ENCODE measurements at places on chromosomes 5 and 9.

DNA sequence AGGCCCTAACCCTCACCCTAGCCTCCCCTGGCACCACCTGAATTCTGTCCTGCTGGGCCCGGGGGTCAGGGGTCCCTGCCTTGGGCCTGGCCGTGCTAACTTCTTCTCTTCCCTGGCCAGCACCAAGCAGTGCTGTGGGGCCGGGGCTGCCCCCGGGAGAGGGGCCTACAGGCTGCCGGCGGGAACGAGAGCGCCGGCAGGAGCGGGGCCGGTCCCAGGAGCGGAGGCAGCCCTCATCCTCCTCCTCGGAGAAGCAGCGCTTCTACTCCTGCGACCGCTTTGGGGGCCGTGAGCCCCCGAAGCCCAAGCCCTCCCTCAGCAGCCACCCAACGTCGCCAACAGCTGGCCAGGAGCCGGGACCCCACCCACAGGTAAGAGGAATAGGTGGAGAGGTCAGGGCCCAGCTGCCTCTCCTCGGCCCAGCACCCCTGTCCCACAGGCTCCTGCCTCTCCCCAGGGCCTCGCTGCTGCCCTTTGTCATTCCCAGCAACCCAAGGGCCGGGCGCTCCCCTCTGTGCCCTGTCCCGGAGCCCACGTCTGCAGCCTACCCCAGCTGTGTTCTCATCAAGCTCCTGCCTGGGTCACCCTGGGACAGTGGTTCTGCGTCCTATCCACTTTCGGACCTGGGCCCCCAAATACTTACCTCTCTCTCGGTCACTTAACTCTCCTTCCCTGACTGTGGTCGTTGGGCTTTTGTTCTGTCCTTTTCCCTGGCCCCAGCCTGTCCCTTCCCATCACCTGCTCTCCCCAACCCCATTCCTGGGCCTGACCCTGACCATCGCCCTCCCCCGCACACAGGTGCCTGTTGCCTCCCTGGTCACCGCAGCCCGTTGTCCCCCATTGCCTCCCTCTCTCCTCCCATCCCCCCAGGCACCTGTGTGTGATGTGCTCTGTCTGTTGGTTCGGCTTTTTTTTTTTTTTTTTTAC lies 243.2 kb downstream of the CACNA1B start:
- H3K4me3 ChIP-seq = no peak overlapping the region
- H3K36me3 ChIP-seq = no peaks in the 10 kb centered on the region
- H3K27ac ChIP-seq = no peak overlapping the region
- H3K4me1 ChIP-seq = no peaks in the 10 kb centered on the region
- DNase-seq = no peak
- no peaks in the 10 kb centered on the region for H3K27me3 ChIP-seq

DNA sequence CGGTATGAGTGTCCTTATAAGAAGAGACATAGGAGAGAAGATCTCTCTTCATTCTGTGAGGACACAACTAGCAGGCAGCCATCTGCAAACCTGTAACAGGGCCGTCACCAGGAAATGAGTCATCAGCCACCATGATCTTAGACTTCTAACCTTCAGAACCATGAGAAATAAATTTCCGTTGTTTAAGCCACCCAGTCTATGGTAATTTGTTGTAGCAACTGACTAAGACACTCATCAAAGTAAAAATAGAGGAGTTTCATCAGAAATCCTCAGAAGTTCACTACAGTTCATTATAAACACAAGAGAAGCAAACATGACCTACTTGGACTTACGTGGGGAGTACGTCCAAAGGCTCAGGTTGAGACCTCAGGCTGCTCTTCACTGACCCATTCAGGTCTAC lies 357.7 kb downstream of the SEMA5A start:
- no peaks in the 10 kb centered on the region for H3K36me3 ChIP-seq
- no peaks in the 10 kb centered on the region for H3K27me3 ChIP-seq
- H3K4me3 ChIP-seq = no peak overlapping the region
- no peak overlapping the region for H3K27ac ChIP-seq
- H3K4me1 ChIP-seq = no peaks in the 10 kb centered on the region
- no peak for DNase-seq

DNA sequence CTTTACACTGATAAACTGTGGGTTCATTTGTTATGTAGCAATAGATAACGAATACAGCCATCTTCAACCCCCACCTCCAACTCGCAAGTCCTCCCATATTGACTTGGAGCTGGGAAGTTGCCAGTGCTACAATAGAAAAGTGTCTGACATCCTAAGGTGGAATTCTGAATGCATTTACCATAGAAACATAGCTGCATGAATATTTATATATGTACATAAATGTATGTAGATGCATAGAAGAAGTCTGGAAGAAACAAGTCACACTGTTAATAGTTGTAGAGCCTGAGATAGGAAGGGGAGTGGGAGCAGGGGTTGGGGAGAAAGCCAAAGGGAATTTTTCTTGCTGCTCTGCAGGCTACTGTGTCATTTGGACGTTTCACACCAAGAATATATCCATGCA lies 88.1 kb upstream of the SSBP2 start:
- no peaks in the 10 kb centered on the region for H3K4me1 ChIP-seq
- no peak for DNase-seq
- no peak overlapping the region for H3K4me3 ChIP-seq
- no peak overlapping the region for H3K27ac ChIP-seq
- H3K36me3 ChIP-seq = no peaks in the 10 kb centered on the region
- no peaks in the 10 kb centered on the region for H3K27me3 ChIP-seq

GRCh38 chr5:134423376-134423775 lies 11.7 kb upstream of the CDKN2AIPNL start:
- H3K27me3 ChIP-seq = no peaks in the 10 kb centered on the region
- DNase-seq = peak; percentile 49
- H3K36me3 ChIP-seq = no peaks in the 10 kb centered on the region
- no peak overlapping the region for H3K4me3 ChIP-seq
- peaks cover 5% of the 10 kb centered on the region for H3K4me1 ChIP-seq

- no peak for DNase-seq
- no peaks in the 10 kb centered on the region for H3K36me3 ChIP-seq
- no peak overlapping the region for H3K4me3 ChIP-seq
- no peaks in the 10 kb centered on the region for H3K4me1 ChIP-seq
- H3K27ac ChIP-seq = no peak overlapping the region
Observed at GRCh38 chr5:54861212-54861894, 124.0 kb downstream of the ESM1 start.

DNA sequence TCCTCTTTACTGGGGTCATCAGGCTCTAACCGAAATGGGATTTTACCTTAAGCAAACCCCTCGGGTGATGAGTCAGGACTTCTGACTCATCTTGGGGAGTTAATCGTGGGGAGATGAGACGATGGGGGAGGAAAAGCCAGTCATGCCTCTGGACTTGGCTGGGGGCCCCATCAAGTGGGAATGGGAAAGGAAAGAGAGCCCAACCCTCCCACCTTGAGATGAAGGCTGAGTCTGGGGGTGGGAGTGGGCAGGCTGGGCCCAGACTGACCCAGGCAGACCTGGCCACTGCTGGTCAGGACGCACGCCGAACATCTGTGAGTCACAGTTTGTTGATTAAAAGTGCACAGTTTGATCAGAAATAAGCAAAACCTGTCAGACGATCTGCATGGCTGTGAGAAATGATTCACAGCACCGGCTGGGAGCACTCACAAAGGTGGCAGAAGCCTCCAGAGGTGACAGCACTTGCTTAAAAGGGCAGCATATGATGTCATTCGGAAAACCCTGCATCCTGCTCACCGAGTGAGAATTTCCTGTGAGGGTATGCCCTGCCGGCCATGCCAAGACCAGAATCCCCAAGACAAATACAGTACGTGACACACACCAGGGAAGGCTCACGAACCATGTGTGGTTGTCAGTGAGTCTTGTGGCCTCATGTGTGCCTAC lies 50.0 kb upstream of the SLC25A51 start:
- no peaks in the 10 kb centered on the region for H3K27me3 ChIP-seq
- H3K4me1 ChIP-seq = peaks cover 42% of the 10 kb centered on the region
- no peak overlapping the region for H3K4me3 ChIP-seq
- peaks cover 24% of the 10 kb centered on the region for H3K36me3 ChIP-seq

DNA sequence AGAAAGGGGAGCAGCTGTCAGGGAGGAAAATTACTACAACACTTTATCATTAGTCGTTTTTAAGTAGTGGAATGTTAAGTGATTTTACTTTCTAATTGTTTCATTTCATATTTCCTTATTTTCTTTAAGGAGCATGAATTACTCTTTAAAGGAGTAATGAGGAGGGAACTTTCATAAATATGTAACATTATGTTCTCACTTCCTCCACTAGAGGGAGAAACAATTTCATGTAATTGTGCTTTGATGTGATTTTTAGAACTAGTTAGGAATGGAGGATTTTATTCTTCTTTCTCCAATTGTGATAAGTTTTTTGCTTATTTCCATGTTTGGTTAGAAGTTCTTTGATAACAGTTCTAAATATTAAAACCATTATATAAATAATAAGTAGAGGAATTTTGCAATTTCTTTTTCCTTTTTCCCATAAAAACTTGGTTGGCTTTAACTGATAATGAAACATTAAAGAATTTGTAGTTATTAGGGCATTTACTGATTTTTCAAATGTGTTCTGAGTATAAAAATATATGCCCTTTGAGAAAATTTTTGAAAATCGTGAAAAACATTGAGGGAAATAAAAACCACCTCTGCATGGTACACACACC lies 25.6 kb downstream of the CEP78 start:
- no peak overlapping the region for H3K27ac ChIP-seq
- H3K36me3 ChIP-seq = peaks cover 30% of the 10 kb centered on the region
- H3K4me1 ChIP-seq = peaks cover 23% of the 10 kb centered on the region
- H3K27me3 ChIP-seq = no peaks in the 10 kb centered on the region

DNA sequence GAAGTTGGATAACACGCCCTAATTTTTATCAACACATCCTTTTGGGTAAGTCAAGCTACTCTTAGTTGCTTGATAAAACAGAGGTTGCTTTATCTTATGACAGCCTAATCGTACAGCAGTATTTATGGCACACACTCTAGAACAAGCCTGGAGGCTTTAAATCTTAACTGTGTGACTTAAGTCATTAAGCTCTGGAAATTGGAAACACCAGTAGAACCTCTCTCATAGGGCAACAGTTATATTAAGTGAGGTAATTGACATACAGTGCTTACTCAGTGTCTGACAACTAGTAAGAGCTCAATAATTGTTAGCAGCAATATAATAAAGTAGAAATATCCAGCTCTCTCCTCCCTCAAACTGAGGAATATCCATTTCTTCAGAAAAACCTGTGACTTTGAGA lies 808.9 kb upstream of the WWC1 start:
- no peak overlapping the region for H3K4me3 ChIP-seq
- H3K4me1 ChIP-seq = no peaks in the 10 kb centered on the region
- H3K27me3 ChIP-seq = no peaks in the 10 kb centered on the region
- DNase-seq = no peak
- no peak overlapping the region for H3K27ac ChIP-seq
- no peaks in the 10 kb centered on the region for H3K36me3 ChIP-seq

DNA sequence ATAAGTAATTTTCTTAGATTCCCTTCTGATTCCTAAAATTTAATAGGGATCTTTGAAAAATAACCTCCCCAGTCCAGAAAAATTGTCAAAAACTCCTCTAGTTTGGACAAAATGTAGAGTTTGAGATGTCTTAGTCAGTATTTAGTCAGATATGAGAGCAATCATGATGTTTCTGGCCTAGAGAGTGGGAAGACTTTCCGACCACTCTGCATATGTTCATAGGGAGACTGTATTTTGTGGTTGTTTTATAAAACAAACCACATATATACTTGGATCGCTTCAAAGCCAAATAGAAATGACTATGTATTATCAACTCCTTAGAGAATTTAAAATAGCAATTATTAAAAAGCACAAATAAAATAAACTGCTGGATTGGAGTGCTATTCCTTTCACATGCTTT lies 15.8 kb downstream of the ZFAND5 start:
- H3K4me1 ChIP-seq = no peaks in the 10 kb centered on the region
- no peak overlapping the region for H3K27ac ChIP-seq
- H3K4me3 ChIP-seq = no peak overlapping the region
- H3K36me3 ChIP-seq = no peaks in the 10 kb centered on the region
- DNase-seq = no peak
- H3K27me3 ChIP-seq = no peaks in the 10 kb centered on the region

- H3K36me3 ChIP-seq = no peaks in the 10 kb centered on the region
- peaks cover 22% of the 10 kb centered on the region for H3K4me1 ChIP-seq
- no peaks in the 10 kb centered on the region for H3K27me3 ChIP-seq
- H3K27ac ChIP-seq = no peak overlapping the region
- no peak overlapping the region for H3K4me3 ChIP-seq
Observed at GRCh38 chr9:130058887-130059286, 5.2 kb downstream of the GPR107 start.

DNA sequence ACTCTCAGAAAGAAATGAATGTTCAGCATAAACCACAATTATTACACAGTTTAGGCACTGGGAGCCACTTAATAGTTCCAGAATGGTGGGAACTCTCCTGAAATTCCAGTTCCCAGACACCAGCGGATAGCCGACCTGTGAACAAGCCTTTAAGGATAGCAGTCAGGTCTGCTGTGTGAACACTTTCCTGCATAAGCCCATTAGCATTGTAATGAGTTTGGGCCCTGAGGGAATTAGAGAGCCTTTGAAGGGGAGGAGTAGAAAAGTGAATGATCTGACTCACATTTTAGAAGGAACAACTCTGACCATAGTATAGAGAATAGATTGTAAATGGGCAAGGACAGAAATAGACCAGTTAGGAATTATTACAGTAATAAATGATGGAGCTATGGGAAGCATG lies 189.1 kb downstream of the ADGRV1 start:
- no peak overlapping the region for H3K27ac ChIP-seq
- no peaks in the 10 kb centered on the region for H3K36me3 ChIP-seq
- H3K4me1 ChIP-seq = no peaks in the 10 kb centered on the region
- H3K27me3 ChIP-seq = no peaks in the 10 kb centered on the region
- no peak for DNase-seq
- no peak overlapping the region for H3K4me3 ChIP-seq

DNA sequence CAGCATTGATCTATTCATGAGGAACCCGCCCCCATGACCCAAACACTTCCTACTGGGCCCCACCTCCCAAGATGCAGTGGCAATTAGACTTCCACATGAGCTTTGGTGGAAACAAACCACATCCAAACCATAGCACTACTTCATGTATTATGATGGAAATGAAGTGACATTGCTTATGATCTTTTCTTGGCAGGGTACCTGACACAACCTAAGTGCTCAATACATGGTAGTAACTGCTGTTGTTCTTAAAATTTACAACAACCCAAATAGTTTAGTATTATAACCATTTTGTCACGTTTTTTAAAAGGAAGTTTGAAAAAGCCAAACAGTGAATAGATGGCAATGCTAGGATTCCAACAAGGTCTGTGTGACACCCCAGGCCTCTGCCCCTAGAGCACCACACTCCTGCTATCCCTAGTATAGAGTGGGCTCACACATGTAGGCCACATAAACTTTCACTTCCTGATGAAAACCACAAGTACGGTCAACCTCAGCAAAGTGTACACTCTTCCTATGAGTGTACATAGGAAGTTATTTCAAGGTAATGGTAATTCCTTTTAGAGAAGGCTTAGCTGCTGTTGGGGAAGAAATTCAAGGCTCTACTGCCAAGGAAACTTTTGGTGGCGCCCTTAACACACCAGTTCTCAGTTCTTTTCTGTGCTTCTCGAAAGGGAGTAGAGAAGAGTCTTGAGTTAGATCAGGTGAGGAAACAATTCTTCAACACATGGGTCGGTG lies 97.6 kb downstream of the ARSB start:
- H3K4me1 ChIP-seq = peaks cover 4% of the 10 kb centered on the region
- DNase-seq = no peak
- no peaks in the 10 kb centered on the region for H3K36me3 ChIP-seq
